Mesendoderm (in vitro differentiated cells): ENCODE measurements at places on chromosomes 13 and 19.

DNA sequence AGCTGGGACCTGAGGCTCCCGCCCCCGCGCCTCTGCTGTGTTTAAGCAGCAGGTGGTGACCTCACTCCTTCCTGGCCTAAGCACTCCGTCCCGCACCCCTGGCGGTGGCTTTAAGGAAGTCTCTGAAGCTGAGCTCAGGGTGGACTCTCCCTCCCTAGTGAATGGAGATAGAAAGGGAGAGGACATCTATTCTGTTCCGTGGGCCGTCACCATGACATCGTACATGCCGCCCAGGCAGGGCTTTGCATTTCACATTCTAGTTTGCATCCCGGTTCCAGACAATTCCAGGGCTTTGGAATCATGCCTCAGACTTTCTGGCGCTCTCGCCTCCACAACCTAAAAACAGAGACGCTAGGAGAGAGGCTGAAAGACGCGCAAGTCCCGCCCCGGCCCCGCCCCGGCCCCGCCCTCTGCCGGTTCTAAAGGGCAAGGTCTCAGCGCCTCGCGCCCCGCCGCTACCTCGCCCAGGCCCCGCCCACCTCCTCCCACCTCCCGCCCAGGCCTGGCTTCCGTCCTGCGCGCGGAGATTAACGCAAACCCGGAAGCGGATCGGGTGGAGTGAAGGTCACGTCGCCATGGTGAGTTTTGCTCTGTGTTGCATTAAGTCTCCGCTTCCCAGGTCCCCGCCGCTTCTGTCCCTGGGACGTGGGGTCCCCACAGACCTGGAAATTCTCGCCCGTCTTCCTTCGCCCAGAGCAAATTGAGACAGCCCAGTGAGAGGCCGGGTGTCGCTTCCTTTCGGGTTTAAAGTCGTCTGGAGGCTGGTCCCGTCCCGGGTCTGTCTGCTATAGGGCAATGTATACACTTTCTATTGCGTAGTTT is at the start of gene ZNF808:
Gene ZNF808, plus strand, starts transcription at position 535 of the 822 bp plus-strand sequence. CDS start 15,617 bp downstream, outside the sequence.
- peak; percentile 99 for DNase-seq

GRCh38 chr19:48513289-48514122 is 1.9 kb upstream of the LMTK3 start:
- DNase-seq = peak; percentile 93

GRCh38 chr13:26435171-26435570 is 122.3 kb upstream of the WASF3 start:
- no peak for DNase-seq

DNA sequence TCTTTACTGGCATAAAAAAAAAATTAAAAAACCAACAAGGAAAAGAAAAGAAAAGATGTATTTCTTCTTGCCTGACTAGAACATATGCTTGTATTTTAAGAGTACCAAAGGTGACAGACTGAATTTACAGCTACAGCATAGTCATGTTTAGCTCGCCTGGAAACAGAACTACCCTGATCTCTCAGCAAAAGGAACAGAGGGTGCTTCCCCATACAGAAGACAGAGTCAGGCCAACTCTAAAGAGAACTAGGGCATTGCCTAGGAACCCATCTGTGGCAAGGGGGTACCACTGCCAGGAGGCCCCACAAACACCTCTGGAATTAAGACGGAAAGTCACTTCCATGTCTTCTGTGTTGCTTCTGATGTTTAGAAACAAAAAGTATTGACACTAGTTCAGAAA is 252.1 kb upstream of the STARD13 start:
- no peak for DNase-seq

DNA sequence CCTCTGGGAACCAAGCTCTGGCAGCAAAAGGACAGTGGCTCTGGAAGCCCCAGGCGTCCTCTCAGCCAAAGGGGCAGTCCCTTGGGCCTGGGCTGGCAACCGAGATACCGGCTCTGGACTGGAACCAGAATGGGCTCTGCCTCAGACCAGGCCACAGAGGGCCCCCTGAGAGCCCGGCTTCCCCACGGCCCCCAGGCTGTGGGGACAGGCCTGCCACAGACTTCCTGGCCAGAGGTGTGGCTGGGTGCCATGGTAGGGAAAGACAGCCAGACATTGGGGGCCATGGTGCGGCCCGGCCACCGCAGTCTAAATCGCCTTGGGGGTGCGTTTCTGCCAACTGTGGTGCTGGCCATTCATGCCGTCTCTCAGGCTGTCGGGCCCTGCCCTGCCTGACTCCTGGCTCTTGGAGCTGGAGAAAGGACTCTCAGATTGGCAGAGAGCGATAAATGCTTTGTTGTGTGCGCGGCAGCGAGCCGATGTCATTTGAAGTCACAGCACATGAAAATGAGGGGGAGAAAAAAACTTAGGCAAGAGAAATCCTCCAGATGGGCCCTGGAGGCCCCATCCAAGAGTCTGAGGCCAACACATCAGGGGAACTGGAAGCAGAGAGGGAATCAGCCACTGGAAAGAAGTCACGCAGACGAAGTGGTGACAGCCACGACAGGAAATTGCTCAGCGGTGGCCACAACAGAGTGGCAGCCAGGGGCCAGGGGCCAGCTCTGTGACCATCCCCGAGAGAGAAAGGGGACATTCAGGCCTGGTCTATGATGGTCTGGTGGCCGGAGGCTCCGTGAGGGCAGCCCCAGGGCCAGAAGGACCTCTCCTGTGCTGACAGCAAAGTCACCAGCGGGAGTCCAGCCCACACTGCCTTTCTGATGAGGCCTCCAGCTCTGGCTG is 26.5 kb downstream of the SH3GL1 start:
- DNase-seq = no peak
